ENCODE measurements at places on chromosomes 5 and 9.

DNA sequence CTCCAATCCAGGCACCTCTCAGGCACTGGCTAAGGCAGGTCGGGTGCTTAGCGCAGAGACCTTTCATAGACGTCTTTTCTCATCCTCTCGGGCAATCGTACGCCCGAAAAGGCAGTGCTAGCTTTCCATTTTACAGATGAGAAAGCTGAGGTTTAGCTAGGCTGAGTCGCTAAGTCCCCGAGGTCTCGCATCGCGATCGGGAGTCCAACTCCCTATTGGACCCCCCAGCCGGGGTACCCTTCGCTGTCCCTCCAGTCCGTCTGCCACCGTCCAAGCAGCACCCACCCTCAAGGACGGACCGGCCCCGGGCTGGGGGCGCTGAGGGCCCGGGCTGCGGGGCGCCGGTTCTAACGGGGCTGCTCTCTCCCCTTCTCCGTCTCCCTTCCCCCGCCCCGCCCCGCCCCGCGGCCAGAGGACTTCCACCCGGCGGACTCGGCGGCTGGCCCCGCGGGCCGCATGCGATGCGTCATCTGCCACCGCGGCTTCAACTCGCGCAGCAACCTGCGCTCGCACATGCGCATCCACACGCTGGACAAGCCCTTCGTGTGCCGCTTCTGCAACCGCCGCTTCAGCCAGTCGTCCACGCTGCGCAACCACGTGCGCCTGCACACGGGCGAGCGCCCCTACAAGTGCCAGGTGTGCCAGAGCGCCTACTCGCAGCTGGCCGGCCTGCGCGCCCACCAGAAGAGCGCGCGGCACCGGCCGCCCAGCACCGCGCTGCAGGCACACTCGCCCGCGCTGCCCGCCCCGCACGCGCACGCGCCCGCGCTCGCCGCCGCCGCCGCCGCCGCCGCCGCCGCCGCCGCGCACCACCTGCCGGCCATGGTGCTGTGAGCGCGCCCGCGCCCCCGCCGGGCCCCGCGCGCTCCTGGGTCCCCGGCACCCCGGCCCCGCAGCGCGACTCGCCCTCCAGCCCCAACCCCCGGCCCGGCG, 12.5 kb upstream of the EXOSC2 start:
- DNase-seq, result peak; percentile 90

GRCh38 chr5:177372034-177372896, 12.0 kb upstream of the SLC34A1 start:
- no peak for DNase-seq

DNA sequence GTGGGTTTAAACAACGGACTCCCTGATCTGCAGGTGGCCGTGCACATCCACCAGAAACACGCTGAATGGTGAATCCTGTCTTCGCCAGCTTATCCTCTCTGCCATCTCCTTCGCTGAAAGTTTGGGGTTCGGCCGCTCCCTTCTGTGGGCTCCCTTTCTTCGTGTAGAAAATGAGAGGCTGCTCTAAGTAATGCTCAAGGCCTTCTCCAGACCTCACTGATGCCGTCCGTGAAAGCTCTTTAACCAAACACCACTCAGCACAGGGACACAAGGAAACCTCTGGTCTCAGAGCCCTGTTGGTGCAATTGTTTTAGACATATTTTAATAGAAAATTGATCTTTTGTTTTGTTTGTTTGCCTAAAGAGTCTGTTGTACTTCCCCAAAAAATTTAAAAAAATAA, 596.5 kb downstream of the IRX1 start:
- DNase-seq, result no peak

GRCh38 chr9:4421847-4422246, 68.4 kb upstream of the SLC1A1 start:
- DNase-seq, result no peak

Measured in dermis blood vessel endothelial cell (primary cell).